ENCODE measurements at places on chromosomes 6 and 20. TPM values are rescaled to one million over a fixed set of nuclear protein-coding genes. Genes with fewer than 3 reads are reported as not detected.

- no peak for DNase-seq
Observed at GRCh38 chr20:47175493-47175892, 181.0 kb downstream of the ZMYND8 start.

Gene DHX35
- total RNA-seq = 13.1 TPM

Gene NOL7
- total RNA-seq = 35.5 TPM

- DNase-seq = no peak
Observed at GRCh38 chr6:16446273-16446672, 207.9 kb downstream of the GMPR start.

DNA sequence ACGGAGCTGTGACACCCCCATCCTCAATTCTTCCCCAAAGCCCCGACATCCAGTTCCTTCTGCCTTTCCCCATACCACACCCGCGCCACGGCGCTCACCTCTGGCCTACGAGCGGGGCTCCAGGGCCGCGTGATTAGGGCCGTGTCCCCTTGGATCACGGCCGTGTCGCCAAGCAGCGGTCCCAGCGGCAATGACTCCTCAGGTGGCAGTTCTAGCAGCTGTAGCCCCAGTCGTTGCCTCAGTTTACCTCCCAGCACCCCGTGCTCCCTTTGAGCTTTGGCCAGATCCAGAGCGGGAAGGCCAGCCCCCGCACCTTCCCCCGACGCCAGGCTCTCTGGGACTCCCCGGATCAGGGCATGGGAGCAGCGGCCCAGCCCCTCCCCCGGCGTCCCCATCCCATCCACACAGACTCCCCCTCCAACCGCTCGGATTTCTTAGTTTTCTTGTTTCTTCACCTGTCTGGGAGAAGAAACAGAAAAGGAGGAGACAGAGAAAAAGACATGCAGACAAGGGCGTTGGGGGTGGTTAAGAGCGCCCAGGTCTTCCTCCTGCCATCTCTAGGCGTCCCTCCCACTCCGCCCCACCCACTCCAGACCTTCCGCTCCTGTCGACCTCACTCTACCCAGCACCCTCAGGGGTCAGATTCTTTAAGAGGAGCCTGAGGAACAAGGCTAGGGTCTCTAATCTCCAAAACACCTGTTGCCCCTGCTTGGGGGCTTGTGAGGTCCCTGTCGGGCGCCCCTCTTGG is at the start of gene DDAH2:
DDAH2 (minus strand) TSS at position 533 of the 748 bp plus-strand sequence; CDS start at position 395, 138 bp downstream.
- DNase-seq = no peak

DNA sequence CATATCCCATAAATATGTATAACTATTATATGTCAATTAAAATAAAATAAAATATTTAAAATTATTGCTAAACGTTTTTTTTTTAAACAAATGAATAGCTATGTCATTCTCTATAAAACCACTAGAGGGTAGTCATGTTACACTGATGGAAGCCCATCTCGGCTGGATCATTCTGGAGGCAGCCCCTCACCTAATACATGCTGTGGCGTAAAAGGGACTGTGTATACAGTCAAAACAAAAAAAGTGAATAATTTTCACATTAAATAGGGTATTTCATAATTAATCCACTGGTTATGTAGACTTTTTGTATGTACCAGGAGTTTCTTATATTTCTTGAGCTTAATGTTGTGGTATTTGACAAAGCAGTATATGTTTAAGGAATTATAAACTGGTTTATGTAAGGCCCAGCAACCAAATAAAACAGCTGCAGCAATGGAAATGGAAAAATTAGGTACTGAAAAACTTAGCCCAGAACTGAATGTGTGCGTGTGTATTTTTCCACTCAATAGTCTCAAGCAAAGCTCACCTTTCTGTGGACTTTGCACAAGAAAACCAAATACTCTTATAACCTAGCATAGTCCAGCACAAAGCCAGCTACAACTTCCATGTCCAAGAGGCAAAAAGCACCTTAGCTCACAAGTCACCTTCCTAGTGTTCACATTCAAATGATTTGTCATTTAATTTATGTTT is 81.7 kb downstream of the COL9A1 start:
- DNase-seq = peak; percentile 11

DNA sequence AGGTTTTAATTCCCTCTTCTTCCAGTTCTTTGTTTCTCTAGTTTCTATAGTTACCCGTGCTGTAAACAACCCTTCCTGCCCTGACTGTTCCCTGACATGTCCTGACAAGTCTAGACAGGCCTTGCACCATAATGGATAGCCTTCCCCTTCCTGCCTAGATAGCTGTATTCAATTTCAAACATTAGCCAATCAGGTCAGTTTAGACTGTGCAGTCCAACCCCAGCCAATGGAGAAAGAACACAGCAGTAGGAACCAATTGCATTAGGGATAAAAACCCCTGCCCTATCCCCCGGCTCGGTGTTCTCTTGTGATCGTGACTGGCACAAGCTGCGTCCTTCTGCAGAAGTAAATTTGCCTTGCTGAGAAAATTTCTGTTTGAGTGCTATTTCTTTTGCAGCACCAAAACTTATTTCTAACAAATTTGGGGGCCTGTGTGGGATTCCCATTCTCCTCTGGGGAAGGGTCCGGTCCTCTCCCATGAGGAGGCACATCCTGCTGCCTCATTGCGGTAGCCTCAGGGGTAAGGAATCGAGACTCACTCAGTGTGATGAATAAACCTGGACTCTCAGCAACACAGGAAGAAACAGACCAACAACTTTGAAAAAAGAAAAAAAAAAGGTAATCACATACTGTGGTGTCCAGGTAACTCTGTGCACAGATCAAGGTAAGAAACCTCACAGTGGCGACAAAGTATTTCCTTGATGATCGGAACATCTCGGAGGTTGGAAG is 248.7 kb upstream of the ECI2 start:
- no peak for DNase-seq

Measured in cerebellum (tissue), 4 donors.